Myocyte (in vitro differentiated cells): ENCODE measurements at places on chromosomes 7 and 10. TPM values are rescaled to one million over a fixed set of nuclear protein-coding genes. Genes with fewer than 3 reads are reported as not detected.

The BMPR1A gene
- 45.8 and 46.2 TPM in 2 replicates for total RNA-seq

The ERCC6 gene
- total RNA-seq, result 11.2 and 11.8 TPM in 2 replicates

The CYP3A5 gene
- not detected in 2 replicates for total RNA-seq

The UCN3 gene
- not detected in 2 replicates for total RNA-seq

The KCNH2 gene
- 6.9 and 8.7 TPM in 2 replicates for total RNA-seq

The RINT1 gene
- 14.6 and 19.1 TPM in 2 replicates for total RNA-seq

The SRI gene
- total RNA-seq, result 42.2 and 49.4 TPM in 2 replicates

DNA sequence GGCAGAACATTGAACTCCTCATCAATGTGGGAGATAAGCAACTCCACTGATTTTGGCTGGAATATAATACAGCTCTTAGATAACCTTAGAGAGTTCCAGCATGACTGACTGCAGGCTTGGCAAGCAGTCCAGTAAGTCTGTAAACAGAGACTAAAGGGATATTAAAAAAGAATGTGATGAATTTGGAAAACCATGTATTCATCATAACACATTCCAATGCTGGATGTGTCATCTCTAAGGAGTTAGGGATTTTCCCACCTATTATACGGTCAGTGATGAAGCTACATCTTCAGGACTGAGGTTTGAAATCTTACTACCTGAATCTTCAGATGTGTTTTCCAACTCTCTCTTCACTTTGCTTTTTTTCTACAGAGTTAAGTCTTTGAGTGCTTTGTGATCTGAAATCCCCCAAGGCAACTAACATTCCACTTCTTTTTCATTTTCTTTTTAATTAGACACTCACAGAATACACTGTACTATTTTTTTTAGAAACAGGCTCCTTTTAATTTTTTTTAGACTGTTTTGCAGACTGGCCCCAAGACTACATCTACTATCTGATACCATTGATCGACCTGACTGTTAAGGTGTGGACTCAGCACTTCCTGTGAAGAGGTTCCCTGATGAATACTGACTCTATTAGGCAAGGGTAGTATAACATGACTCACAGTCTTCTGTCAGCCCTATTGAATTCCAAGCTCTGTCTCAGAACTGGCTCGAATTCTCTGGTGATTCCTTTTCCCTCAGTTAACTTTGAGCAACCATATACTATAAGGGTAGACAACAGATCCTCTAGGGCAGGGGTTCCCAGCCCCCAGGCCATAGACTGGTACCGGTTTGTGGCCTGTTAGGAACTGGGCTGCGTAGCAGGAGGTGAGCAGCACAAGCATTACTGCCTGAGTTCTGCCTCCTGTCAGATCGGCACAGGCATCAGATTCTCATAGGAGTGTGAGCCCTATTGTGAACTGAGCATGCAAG, 678.2 kb downstream of the GRM8 start:
- DNase-seq, result peak; percentile 72

DNA sequence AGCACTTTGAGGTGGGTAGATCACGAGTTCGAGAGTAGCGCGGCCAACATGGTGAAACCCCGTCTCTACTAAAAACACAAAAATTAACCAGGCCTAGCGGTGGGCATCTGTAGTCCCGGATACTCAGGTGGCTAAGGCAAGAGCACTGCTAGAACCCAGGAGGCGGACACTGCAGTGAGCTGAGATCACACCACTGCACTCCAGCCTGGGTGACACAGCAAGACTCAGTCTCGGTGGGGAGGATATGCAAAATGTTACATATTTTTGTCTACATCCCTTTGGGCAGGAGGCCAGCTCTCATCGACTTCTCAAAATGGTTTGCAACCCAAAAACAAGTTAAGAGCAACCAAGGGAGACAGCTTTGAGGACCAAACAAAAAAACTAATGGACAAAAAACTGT, 8.2 kb downstream of the ATE1 start:
- no peak for DNase-seq

GRCh38 chr7:139297795-139298194, 43.3 kb upstream of the FMC1 start:
- DNase-seq, result no peak

- peak; percentile 22 for DNase-seq
These were observed 69.8 kb downstream of the ADD3 start for GRCh38 chr10:110077436-110078130.

- peak; percentile 24 for DNase-seq
These were observed 2.1 kb upstream of the ADAM8 start for GRCh38 chr10:133278577-133279265.

DNA sequence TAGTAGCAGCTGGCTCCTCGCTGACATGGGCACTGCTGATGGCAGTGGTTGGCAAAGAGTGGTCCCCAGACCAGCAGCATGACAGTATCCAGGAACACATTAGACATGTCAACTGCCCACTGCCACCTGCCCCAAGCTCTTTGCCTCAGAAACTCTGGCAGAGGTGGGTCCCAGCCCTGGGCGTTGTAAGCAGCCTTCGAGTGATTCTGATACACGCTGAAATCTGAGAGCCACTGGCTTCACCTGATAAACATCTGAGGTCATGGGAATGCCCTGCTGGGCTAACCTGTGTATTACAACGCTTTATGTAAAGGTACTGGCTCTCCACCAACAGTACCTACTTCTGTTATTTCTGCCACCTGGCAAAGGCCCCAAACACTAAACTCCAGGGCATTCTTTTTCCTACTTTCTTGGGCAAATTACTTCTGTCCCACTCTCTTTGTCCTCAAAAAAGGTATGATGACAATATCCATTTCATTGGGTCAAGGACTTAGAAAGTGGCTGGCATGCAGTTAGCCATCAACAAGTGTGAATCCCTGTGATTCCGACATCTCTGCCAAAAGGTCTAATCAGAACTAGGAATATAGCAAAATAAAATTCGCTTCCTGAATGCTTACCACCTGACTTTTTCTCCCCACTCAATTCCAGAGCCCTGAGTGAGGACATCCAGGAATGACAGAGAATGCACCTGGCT, 9.2 kb downstream of the SGMS1 start:
- no peak for DNase-seq

GRCh38 chr10:11796474-11796873, 26.7 kb upstream of the PROSER2 start:
- no peak for DNase-seq

- no peak for DNase-seq
These were observed 111.3 kb upstream of the CHST15 start for GRCh38 chr10:124204726-124205125.

DNA sequence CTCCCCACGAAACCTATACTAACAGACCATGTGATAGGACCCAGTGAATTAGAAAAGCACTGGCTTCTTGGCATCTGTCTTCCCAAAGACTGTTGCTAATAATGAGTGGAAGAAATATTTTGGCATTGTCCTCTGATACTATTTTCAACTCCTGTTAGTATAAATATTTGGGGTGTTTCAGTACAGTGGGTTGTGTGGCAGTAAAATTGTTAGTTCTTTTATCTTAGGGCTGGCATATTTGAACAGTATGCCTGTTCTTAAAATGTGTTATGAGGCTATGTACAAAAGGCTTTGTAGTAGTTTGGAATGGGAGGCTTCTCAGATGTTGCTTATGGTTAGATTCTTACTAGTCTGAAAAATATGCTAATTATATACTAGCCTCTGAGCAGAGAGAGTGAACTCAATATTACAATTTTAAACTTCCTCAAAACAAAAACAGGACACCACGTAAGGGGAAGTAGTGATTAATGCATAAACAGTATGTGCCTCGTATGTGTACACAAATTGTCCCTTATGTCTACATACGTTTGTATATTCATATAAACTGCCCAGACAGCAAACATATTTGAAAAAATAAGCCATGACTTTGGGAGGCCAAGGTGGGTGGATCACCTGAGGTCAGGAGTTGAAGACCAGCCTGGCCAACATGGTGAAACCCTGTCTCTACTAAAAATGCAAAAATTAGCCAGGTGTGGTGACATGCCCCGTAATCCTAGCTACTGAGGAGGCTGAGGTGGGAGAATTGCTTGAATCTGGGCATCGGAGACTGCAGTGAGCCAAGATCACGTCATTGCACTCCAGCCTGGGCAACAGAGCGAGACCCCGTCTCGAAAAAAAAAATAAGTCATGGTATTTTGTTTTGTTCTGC, 115.4 kb downstream of the ARID5B start:
- no peak for DNase-seq

DNA sequence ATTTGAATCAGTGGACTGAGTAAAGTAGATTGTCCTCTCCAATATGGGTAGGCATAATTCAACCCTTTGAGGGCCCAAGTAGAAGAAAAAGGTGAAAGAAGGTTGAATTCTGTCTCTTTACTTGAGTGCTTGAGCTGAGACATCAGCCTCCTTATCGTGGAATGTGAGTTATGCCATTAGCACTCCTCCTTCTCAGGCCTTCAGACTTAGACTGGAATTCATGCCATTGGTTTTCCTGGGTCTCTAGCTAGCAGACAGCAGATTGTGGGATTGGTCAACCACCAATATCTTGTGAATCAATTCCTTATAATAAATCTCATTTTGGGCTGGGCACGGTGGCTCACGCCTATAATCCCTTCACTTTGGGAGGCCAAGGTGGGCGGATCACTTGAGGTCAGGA, 89.2 kb downstream of the CUL2 start:
- DNase-seq, result peak; percentile 37

GRCh38 chr10:112986544-112987190, 36.6 kb downstream of the TCF7L2 start:
- DNase-seq, result peak; percentile 48

DNA sequence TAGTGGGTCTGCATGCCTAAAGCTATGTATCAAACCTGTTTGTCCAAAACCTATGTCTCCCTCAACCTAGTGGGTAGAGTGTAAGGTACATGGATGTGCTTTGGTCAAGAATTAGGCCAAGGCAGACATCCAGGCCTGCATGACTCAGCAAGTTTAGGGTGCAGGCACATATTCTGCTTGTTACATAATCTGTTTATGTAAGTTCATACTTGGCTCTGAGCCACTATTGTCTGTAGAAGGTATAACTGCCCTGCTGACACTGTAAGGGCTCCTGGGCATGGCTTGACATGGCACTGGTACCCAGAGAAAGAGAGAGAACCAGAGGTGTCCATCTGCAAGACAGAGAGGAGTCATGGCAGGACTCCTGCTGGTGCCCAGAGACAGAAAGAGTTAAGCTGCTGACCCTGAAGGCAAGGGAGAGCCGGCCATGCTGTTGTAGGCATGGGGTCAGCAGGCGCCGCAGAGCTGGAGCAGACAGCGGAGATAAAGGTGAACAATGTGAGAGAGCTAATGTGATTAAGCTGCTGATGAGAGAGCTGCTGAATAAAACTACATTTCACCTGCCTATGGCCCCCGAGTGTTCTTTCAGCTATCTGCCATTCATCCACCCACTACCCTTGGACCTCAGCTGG, 118.5 kb upstream of the TMEM106B start:
- no peak for DNase-seq

DNA sequence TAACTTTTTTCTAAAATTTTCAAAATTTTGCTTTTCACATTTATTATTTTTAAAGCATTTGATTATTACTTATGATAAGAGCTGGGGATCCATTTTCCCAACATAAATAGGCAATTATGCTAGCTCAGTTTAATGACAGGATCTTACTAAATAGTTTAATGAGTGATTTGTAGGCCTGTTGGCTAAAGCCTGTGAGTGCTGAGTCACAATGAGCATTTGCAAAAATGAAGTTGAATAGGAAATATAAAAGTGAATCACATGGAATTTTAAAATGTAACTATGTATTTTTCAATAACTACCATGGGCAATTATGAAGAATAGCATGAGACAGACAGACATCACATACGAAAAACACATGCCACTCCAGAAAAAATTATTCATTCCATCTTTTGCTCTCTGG, 45.1 kb upstream of the ZPBP start:
- DNase-seq, result no peak

DNA sequence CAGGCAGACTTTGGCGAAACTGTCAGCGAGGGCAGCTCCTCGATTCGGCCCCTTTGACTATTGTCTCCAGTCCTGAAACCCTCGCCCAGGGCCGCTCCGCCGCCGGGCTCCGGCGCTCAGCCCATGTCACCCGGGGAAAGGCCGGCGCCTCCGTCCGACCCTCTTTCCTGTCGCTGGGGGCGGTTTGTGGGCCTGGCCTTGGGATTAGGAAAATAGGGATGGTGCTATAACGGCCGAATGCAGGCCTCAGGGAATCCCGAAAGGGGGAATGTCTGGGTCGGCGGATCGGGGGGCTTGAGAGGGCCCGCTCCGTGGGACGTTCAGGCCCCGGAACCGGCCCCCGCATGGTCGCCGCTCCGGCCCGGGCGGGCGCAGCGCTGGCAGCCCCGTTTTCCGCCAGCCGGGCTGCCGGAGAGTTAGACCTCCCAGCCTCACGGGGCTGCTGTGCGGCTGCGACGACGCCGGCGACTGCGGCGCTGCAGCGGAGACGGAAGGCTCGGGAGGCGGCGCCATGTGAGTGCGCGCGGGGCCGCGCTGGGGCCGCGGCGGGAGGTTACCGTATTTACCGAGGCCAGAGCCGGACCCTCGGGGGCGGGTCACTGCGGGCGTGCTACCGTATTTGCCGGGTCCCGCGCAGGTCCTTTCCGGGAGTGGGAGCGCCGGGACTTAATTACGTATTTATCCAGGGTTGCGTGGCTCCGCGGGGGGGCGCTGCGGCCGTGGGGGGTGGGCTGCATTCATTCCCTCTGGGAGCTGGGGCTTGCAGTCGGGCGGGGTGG, 25.9 kb downstream of the ZNF775 start:
- peak; percentile 94 for DNase-seq

DNA sequence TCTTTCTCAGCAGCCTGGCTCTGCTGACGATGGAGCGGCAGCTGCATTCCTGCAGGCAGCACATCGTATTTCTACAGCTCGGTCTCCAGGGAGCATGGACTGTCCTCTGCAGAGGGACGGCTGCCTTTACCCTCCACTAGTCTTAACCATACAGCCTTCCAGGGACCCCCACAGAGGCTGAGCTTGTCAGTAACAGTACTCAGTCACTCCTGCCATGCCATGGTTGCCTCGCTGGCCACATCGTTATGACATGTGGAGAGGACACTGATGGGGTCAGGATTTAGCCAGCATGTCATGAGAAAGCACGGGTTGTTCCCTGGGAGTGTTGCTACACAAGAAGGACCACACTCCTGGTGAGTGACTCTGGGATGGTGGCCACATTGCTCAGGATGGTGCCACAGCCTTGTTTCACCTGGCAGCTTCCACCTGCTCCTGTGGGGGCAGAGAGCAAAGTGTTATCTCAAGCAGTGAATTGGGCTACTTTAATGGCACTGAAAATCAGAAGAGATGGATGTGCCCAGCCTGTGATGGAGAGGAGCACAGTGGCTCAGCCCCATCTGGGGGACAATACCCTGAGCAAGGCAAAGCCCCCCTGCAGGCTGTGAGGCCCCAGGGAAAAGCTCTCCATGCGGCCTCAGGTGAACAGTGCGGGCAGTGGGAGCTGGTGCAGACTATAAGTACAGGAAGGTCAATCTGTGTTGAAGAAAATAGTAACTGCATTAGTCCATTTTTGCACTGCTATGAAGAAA, 443.9 kb downstream of the TCERG1L start:
- no peak for DNase-seq

DNA sequence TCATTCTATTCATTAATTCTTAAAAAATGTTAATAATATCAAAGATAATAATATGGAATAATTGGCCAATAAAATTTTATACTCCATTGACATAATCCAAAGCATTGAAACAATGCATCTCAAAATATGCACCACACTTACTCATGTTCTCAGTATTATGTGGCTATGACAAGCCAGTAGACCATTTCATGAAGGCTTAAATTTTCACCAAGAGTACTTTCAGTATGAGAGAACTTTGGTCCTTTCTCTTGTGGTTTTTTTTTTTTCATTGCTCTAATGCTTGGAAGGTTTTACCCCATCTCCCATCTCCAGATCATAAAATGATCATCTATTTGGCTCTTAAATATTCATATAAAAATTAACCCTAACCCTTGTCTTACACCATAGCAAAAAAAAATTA, 45.5 kb upstream of the TMEM140 start:
- no peak for DNase-seq

GRCh38 chr10:57786850-57787750, 480.6 kb downstream of the IPMK start:
- DNase-seq, result no peak

GRCh38 chr7:150406567-150407421, 27.7 kb downstream of the ZNF775 start:
- DNase-seq, result no peak
